ENCODE measurements at places on chromosomes 13 and 19. TPM values are rescaled to one million over a fixed set of nuclear protein-coding genes. Genes with fewer than 3 reads are reported as not detected.

Gene OR7A5
- total RNA-seq, result not detected

Gene MYO16
- total RNA-seq, result not detected

Gene BRCA2
- total RNA-seq, result 3.2 TPM

Gene JUNB
- 102 TPM for total RNA-seq

Gene ZNF628
- total RNA-seq, result 2.5 TPM

Gene ANKLE1
- total RNA-seq, result 0.29 TPM

Gene CBY2
- total RNA-seq, result not detected

Gene ICAM5
- total RNA-seq, result 4.3 TPM

Gene CEACAM16
- not detected for total RNA-seq

Gene CGB2
- not detected for total RNA-seq

Gene KLF1
- not detected for total RNA-seq

Gene ATXN8OS
- not detected for total RNA-seq

Gene KISS1R
- 0.18 TPM for total RNA-seq

Gene TYROBP
- total RNA-seq, result not detected

Gene C5AR1
- total RNA-seq, result not detected

Gene SDHAF1
- total RNA-seq, result 20.4 TPM

Gene AZU1
- total RNA-seq, result not detected

Gene ZNF546
- 3.9 TPM for total RNA-seq

Gene SMG9
- 12.4 TPM for total RNA-seq

All from myometrial cell (primary cell).